ENCODE measurements at places on chromosomes 5 and 9. TPM values are rescaled to one million over a fixed set of nuclear protein-coding genes. Genes with fewer than 3 reads are reported as not detected.

DNA sequence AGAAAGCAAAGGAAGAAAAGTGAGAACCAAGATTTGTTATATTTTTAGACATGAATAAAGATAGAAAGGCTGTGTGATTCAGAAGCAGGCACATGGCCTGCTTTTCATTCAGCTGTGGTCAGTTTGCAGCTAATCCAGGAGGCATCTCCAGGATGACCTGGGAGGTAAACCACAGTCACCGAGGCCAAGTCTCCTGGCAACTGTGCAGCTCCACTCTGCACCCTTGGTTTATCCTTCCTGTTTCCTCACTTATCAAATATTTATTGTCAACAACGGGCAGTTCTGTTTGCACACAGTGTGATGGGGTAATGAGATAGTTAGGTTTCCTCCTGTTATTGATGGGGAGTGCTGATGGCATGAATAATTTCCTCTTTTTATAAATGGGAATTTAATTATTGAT is 243.0 kb downstream of the PSAT1 start:
- DNase-seq = no peak

- DNase-seq = no peak
These were observed 41.6 kb upstream of the SPATA31D4 start for GRCh38 chr9:81886665-81887064.

DNA sequence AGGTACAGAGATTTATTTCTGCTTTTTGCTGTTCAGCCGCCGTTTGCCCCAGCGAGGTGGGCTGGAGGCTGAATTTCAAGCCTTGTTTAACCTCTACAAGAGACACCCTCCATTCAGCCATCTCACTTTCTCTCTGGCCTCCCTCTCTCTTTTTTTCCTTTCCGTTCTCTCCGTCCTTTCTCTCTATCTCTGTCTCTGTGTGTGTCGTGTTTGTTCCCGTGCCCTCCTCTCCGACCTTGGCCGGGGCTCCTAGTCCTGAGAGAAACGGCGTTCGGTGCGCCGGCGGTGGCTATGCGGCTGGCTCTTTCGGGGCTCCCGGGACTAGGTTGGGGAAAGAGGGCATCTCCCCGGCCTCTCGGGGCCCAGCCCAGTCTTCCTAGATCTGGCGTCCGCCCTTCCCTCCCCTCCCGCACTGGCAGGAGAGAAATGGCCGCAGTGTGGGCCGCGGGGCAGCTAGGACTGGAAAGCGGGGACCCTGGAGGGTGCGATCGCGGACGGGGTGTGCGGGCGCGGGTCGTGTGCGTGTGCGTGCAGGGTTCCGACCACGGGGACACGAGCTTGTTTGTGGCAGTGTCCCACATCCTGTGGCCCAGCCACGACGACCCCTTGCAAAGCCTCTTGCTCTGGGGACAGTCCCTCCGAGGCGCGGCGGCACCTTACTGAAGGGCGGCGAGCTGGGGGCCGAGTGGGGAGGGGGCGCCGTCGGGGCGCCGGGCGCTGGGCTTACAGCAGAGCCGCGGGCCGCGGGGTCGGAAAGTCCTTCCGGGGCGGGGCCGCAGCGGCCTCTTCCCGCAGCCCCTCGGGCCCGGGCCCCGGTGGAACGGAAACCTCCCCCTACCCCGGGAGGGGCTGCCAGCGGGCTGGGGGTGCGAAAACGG is 5.7 kb downstream of the LHX2 start:
- no peak for DNase-seq

DNA sequence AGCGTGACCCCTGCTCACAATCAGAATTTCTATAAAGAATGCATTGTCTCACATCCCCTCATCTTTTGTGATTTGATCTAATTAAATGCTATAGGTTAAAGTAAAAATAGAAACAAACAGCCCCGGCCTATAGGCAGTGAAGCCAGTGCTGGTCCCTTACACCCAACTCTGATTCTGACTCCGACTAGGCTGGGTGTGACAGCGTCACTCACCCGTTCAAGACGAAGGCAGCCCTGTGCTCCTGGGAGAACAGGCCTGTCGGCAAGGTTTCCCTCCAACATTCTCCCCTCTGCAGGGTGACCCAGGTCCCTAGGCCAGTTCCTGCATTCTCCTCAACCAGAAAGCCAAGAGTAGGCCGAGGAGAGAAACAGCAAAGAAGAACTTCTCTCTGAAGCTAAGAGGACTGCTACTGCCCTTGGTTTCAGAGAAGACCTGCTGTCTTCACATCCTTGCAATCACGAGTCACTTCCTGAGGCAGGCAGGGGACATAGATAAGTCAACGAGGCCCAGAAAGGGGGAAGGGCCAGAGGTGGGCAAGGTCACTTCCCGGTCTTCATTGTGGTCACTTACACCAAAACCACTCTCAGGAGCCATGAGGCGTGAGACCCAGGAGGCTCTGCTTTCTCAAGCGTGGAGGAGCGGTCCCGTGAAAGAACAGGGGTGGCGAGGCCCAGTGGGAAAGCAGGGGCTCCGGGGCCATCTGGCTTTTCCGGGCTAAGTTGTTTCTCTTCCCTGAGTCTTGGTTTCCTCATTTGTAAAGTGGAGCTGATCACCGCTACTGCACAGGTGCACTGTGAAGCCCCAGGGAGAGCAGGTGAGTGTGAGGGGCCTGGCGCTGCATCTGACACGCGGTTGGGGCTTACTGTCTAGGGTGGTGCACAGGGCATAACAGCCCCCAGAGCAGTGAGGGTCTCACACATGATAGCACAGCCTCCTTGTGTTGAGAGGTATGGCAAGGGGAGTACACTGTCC is 200.8 kb downstream of the CRB2 start:
- no peak for DNase-seq

DNA sequence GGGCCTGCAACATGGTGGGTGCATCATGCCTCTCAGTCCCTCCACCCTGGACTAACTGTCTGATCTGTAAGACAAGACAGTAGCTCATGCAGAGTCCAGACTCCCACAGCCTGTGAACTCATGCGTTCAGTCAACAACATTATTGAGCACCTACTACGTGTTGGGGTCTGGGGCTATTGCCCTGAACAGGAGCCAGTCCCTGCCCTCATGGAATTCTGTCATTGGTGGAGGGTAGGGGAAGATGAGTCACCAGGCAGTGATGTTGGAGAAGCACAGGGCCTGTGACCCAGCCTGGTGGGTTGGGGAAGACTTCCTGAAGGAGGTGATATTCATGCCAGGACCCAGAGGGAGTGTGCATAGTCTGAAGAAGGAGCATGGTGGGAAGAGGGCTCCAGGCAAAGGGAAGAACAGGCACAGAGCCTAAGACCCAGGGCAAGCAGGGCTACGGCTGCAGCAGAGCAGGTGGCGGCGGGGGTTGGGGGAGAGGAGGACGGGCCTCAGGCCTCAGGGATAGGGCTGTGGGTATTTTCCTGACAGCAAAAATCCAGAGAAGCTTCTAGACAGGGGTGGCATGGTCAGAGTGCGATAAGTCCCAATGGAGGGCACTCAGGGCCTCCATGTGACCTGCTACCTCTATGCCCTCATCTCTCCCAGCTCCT is 26.7 kb upstream of the PSD2 start:
- no peak for DNase-seq

DNA sequence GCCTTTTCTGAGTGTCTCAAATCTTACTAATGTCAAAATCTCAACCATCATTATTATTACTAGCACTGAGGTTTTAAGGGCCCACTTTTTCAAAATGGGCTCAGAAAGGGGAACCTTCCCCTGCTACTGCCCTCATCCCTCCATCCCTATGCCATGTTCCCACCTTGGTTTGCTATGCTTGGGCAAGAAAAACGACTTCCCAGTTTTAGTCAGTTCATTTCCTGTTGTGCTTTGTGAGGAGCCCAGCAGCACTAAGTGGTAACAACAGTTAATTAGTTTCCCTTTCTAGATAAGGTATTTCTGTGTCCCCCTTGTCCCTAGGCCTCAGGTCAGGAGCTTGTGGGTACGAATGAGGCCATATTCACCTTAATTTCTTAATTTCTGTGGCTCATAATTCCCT is 595.2 kb downstream of the RAB3C start:
- DNase-seq = no peak

The FOXD4L6 gene
- not detected for total RNA-seq
